ENCODE measurements at places on chromosomes 16 and 17. TPM values are rescaled to one million over a fixed set of nuclear protein-coding genes. Genes with fewer than 3 reads are reported as not detected.

Gene GSG1L
- 0.08 TPM for total RNA-seq

DNA sequence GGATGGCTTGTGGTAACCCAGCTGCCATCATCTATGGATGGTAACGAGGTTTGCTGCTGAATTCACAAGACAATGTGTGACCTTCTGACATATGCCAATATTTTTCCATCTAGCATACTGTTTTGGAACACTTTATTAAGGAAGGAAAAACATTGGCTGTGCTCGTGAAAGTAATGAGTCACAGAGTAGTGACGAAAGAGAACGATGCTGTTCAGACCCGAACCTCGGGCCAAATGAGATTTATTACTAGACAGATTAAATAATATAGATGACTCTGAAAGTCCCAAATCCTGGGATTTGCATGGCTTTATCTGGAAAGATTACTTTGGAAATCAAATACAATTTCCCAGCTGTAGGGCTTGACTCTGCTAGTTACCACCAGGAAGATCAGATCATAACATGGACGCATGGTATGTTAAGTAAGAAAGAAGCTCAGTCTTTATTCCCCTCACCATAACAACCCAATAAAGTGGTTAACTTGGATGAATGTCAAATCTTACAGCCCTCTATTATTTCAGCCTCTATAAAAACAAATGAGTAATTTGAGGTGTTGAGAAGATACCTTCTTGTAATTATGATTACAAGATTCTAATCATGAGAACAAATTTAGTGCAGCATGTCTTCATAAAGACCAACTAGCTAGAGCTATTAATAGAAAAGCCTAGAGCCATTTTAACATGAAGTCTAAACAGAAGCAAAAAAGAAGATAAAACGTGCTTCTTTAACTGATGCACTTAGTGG is 32.6 kb downstream of the ERN1 start:
- no peak for DNase-seq

DNA sequence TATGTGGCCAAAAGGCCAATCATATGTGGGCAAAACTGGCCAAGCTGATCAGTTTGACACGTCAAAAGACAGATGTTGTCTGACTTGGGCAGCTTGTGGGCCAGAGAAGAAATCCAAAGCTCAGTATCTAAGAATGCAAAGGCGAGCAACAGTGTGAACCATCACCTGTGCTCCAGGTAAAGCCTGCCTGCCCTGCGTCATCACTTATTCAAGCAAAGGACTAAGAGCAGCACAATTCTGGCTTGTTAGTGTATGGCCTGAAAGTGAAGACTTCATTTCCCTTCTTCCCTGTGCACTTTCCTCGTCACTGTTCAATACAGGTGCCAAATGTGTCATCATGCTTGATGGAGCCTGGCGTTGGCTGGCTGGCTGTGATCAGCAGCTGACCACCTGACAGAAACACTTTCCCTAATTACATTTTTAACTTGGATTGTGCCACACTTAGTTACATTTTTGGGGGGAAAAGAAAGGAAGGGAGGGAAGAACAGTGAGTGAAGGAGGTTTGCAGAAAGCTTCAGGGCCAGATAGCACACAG is 4.7 kb downstream of the FAM20A start:
- no peak for DNase-seq

DNA sequence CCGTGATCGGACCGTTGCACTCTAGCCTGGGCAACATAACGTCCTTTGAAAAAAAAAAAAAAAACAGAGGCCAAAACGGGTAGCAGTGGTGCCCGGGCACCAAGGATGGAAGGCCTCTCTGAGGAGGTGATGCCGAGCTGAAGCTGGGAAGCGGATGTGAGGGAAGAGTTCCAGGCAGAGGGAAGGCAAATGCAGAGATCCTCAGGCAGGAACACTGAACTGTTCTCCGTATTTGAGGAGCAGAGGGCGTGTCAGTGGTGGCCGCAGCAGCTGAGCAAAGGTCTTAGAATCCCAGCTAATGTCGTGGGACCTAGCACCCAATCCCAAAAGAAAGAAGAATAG is 656 bp upstream of the KCTD13 start:
- DNase-seq = no peak

GRCh38 chr17:76268015-76268749 is 3.0 kb downstream of the UBALD2 start:
- no peak for DNase-seq

DNA sequence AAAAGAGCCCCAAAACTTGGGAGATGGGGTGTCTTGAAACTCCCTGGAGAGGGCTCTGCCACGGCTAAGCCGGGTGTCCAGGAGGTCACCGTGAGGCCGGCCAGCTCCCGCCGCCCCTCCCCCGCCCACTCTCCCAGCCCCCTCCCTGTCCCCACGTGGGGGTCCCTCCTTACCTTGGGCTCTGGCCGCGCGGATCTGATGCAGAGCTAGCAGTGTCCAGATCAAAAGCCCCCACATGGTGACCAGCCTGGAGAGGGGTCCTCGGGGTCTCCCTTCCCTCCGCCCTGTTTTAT is 447 bp downstream of the SDK2 start:
- no peak for DNase-seq

- DNase-seq = no peak
Observed at GRCh38 chr17:5913641-5914040, 156.5 kb upstream of the WSCD1 start.

DNA sequence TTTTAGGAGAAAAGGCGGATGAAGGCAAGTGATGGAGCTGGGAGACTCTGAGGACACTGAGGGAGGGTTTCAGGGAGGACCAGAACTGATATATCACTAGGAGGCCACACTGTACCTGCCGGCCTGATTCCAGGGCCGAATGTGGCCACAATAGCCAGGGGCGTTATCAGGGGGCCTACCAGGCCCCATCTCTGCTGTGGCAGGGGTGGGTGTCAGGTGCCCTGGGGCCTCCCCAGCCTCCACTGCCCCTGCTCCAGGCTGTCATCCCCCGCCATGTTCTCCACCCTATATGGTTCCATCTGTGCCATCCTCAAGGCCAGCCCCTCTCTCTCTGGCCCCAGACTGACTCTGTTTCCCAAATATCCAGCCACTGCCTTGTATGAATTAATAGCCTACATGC is 246.5 kb downstream of the GSG1L start:
- no peak for DNase-seq

Gene AATK
- 3.7 TPM for total RNA-seq

GRCh38 chr16:73161977-73162376 is 114.0 kb upstream of the ZFHX3 start:
- DNase-seq = no peak

DNA sequence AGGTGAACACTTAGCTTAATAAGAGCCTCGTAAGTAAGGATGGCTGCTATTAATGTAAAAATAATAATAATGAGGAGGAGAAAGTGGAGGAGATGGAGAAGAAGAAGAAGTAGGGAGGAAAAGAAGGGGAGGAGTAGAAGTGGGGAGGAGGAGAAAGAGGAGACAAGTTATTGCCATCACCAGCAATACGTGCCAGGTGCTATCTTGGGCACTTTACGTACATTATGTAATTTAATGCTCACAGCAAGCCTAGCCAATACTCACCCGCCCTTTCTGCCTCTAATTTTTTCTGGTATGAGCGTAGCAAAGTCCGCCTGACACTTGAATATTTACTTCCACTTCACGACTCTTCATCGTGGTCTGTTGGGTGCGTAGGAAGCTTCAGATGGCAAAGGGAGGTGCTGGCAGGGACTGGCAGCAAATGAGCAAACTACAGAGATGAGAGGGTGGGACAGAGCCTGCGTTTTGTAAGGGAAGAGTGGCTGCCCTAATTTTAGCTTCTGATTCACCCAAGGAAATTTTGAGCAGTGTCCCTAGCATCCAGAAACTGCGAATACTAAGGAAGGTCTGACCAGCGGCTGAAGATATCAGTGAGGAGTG is 42.1 kb upstream of the CDH13 start:
- DNase-seq = no peak

DNA sequence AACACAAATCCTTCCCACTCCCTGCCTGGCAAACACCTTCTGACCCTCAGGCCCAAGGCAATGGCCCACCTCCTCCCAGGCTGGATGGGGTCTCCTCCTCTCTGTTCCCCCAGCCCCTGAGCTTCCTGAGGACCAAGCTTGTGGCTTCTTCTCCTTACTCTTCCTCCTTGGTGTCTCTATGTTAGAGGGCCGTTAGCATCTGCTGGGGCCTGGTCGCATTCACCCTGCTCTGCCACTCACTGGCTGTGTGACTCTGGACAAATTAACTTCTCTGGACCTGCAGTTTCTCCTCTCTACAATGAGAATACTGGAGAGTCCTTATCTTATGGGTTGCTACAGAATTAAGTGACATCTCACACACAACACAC is 725 bp upstream of the MT2A start:
- DNase-seq = no peak

Gene CDRT15
- total RNA-seq = not detected

- DNase-seq = no peak
Observed at GRCh38 chr16:1526608-1527555, 6.6 kb upstream of the TMEM204 start.

Gene VTN
- total RNA-seq = 2.3 TPM

DNA sequence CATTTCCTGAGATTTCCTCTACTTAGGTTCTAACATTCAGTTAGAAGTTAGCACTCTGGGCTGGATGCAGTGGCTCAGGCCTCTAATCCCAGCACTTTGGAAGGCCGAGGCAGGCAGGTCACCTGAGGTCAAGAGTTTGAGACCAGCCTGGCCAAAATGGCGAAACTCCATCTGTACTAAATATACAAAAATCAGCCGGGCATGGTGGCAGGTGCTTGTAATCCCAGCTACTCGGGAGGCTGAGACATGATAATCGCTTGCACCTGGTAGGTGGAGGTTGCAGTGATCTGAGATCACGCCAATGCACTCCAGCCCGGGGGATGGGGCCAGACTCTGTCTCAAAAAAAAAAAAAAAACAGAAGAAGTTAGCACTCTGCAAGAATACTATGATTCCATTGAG is 1430.9 kb downstream of the CDH11 start:
- no peak for DNase-seq

DNA sequence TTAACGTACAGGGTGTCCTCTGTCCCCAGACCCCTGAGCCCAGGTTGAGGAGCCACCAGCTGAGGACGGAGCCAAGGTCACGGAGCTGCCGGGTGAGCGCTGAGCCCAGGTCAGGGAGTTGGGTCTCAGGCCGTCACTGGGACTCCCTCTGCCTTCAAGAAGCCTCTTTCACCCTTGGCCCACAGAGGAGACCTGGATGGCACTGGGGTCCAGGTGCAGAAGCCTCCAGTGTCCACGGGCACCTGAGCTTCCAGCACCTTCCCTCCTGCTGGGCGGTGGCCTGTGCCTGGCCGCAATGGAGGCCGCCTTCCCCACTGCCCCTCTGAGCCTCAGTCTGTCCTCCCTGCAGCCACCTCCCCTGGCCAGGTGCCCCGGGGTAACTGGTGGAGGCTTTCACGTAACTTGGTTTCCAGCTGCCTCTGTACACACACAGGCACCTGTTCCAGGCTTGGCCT is 31.6 kb upstream of the CDH15 start:
- DNase-seq = no peak

All from Panc1 (cell line).